ENCODE measurements at places on chromosomes 2 and 18.

- no peak for DNase-seq
Measured at GRCh38 chr2:235917506-235917905, 250.7 kb downstream of the GBX2 start.

DNA sequence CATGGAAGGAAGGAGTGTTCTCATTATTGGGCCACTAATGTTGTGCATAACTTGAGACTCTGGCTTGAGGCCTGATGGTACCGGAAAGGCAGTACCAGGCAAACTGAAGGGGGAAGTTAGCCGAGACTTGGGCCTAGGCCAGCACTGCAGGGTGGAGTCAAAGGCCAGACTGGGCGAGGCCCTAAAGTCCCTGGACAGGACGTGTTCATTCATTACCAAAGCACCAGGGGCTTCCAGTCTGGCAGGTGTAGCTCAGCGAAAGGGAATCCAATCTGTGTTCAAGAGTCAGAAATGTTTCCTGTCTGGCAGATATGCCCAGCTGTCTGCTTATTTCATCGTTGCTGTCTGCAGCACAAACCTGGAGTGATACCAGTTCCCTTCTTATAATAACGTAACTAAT, 4.7 kb upstream of the ITSN2 start:
- DNase-seq, result no peak

DNA sequence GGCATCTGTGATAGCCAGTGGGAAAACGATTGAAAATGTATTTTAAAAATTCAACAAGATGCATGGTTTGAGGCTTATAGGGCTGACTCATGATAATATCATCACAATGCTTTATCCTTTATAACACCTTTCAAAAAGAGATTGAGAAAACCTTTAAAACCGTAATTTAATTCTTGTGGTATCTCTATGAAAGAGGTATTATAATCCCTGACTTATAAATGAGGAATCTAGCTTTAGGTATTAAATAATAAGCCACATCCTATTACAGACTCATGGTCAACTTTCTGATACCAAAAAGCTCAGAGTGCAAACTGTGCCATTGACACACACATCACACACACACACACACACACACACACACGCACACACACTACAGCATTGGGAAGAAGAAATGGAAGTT, 134.6 kb upstream of the RAB12 start:
- no peak for DNase-seq

DNA sequence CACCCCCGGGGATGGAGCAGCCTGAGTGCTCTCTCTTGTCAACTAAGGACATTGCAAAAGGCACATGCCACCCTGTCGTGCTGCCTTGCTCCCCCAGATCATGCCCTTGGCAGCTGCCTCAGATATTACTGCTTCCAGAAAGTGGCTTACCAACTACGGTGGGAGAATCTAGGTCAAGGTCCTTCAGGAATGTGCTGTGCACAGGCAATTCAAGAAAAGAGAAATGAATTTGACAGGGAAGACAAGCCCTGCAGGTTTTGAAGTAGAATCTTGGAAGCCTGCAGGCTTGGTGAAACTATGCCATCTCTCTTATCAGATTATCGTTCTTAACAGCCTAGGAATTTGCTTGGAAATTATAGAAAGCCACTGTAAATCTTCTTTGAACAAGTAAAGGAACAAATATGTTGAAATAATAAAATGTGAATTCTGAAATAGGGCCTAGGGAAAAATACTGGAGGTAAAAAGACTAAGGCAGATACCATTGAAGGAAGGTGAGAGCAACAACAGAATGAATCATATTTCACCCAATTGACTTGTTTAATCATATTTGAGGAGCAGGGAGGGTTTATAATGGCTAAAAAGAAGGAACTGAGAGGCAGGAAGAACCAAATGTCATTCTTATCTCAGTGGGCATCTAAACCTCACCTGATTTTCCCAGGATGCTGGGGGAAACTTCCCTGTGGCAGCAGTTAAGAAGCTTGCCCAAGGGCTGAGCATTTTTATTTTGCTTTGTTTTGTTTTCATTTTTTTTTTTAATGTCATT, 94.0 kb upstream of the GLS start:
- no peak for DNase-seq

DNA sequence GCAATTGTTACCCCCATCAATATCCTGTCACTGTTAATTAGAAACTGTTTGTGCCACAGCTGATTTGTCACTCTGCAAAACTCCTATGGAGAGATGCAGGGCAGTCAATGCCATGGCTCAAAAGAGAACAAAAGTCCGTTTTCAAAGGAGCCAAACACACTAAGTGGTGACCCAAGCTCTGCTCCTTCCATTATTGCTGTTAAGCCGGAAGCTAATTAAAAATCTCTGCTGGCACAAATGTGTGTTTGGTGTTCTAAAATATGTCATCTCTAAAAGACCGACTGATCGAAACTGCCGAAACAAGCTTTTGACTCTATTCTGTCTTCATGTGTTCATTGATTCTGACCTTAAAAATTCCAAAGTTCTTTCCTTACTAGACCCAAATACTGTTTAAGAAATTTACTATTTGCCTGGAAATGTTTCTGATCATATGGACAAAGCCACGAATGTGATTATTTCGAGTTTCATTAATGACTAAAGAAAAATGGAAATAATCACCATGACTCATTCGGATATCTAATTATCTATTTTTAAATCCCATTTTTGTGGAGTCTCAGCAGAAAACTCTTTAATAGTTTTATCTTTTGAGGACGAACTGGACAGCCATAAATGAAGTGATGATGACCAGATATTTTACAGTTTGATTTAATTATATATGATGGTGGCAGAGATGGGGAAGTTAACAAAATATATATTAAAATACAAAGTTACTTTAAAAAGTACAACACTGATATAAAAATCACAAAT, 287.6 kb downstream of the SOCS6 start:
- DNase-seq, result no peak

- peak; percentile 95 for DNase-seq
Measured at GRCh38 chr2:120934574-120935338, 199.1 kb downstream of the GLI2 start.

DNA sequence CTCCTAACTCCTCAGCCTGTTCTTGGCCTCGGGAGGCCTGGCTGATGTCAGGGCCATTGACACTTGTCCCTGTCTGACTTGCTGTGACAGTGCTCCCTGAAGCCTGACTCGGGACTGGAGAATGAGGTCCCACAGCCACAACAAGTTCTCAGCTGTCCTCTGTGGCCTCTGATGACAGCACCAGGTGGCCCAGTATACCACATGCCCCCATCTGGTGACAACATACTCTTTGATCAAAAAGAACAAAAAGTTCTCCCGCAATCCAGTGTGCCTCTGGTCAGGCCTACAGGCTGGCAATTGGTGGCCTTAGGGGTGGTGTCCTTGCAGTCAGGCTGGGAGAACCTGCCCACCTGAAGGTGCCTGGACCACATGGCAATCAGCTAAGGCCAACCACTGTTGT, 102.6 kb downstream of the SEPTIN10 start:
- DNase-seq, result no peak

GRCh38 chr2:221461901-221462300, 110.2 kb downstream of the EPHA4 start:
- DNase-seq, result peak; percentile 18

DNA sequence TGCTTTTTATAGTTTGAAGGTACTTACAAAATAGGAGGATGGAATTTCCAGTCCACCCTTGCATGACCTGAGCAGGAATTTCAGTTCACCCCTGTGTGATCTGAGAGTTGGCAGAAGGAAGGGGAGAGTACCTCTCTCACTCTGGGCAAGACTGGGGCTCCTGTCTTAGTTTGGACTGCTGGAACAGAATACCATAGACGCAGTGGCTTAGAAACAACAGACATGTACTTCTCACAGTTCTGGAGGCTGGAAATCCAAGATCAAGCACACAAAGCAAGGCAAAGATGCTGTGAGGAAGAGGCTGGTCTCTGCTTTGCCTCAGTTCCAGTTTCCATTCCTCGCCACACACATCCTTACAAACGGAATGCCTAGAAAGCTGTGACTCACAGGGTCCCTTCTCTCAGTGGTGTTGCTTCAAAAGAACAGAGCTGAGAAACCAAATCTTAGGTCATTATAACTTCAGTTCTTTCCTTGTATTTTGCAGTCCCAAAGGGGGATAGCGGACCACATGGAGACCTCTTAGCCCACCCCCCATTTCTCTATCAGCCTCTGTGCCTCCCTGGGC, 108.8 kb upstream of the HAAO start:
- DNase-seq, result peak; percentile 57

- peak; percentile 17 for DNase-seq
Measured at GRCh38 chr18:13369756-13370510, 151.4 kb downstream of the LDLRAD4 start.

- no peak for DNase-seq
Measured at GRCh38 chr2:46576875-46577274, 97.5 kb downstream of the TMEM247 start.

DNA sequence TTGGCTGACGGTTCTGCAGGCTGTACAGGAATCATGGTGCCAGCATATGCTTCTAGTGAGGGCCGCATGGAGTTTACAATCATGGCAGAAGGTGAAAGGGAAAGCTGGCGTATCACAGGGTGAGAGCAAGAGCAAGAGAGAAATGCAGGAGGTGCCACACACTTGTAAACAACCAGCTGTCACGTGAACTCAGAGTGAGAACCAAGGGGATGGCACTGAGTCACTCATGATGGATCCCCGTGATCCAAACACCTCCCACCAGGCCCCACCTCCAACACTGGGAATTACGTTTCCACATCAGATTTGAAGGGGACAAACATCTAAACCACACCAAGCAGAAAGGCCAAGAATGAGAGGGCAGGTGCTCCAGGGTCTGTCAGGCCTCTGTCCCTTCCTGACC, 185.0 kb upstream of the PID1 start:
- DNase-seq, result peak; percentile 10

GRCh38 chr18:80034852-80035406, 695 bp downstream of the RBFA start:
- no peak for DNase-seq

DNA sequence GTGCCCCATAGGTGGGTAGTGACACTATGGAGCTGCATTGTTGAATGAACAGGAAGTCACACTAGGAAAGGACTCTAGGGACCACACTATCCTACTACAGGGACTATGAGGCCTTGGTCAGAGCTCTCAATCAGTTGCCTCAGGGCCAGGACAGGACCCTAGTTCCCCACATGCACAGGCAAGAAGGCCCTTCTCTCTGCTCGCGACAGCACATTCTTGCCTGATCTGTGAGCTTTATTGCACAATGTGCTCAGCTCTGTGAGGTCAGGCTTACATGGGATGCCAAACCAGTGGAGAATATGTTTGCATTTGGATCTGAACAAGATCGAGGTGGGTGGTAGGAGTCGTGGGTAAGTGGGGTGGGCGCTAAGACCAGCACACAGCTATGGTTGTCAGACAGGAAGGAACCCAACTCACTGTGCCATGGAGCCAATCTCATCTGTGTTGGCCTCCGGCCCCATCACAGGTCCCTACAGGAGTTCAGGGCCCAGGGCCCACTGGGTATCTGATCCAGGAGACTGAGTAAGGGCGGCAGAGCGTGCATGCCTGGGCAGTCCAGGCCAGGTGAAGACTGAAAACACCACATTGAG, 8.0 kb downstream of the PCARE start:
- peak; percentile 5 for DNase-seq

- DNase-seq, result no peak
Measured at GRCh38 chr2:75952173-75952572, 241.5 kb upstream of the GCFC2 start.

DNA sequence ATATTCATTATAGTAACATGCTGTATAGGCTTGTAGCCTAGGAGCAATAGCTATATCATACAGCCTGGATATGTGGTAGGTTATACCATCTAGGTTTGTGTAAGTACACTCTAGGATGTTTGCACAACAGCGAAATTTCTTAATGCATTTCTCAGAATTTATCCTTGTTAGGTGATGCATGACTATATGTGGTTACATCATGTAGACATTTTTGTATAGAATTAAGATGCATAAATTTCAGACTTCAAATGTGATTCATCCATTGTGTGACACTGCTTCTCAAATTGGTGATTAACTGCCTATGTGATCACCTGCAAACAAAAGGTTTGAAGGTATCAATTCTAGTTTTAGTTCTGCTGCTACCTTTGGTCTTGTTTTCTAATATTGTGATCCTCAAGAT, 1787.0 kb upstream of the PIK3C3 start:
- no peak for DNase-seq
